ENCODE measurements at places on chromosomes 2 and 18.

DNA sequence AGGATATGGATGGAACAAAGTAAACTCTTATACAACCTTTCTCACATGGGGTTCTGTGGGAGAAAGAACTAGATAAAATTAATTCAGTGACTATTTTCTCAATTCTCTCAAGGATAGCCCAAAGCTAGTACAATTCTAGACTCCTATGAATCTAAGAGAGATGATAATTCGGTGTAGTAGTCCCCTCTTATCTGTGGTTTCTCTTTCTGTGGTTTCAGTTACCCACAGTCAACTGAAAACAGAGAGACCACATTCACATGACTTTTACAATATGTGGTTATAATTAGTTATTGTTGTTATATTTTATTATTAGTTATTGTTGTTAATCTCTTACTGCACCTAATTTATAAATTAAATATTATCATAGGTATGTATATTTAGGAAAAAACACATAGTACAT lies 53.5 kb upstream of the C2orf15 start:
- no peak for DNase-seq

GRCh38 chr2:188130317-188130716 lies 161.4 kb upstream of the GULP1 start:
- no peak for DNase-seq

DNA sequence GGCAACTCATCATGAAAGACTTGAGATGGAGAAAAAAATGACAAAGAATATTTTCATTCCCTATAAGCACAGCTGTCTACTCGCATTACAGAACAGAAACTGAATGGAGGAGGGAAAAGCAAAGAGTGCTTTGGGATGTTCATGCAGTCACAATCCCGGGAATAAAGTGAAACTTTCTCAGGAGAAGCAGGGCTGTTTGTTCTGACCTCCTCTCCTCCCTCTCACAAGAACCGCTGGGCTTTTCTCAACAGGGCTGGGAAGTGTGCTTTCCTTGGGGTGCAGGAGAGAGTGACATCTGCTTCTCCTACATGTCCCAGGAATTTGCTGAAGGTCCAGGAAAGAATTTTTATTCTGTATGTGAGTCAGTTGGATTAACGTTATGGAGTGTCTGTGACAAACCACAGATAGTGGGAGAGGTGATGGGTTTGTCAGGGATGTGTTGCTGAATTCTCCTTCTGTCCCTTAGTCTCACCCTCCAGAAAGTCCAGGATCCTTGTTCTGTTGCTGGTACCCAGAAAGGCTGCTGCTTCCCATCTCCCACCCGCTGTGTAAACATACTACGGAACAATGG lies 125.6 kb downstream of the HRH4 start:
- DNase-seq: no peak

GRCh38 chr2:157628477-157629415 lies at the start of gene ACVR1C:
Gene ACVR1C, minus strand, starts transcription at chr2:157628864. Its CDS starts 220 bp downstream, at chr2:157628644.
- peak; percentile 82 for DNase-seq

DNA sequence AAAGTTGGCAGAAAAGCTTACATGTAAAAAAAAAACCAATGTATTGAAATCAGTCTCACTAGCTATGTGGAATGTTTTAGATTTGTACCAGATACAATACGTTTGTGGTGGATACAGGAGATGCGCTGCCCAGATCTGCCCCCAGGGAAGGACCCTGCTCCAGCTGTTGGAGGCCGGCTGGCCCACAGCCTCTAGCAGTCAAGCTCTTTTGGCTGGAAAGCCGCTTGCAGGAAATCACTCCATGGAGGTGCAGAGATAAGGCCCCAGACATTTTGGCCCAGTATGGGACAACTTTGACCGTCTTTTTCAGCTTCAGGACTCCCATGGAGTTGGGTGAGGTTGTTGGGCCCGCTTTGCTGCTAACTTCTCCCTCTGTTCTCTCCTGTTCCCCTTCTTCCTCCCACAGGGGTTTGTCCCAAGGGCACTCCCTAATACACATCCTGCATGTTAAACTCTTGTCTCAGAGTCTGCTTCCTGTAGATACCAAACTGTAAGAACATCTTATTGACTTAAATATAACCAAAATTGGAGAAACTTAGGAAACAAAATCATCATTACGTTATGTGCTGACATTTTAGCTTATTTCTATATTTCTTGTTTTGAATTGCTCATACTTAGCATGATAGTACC lies 1.7 kb upstream of the QPCT start:
- no peak for DNase-seq

DNA sequence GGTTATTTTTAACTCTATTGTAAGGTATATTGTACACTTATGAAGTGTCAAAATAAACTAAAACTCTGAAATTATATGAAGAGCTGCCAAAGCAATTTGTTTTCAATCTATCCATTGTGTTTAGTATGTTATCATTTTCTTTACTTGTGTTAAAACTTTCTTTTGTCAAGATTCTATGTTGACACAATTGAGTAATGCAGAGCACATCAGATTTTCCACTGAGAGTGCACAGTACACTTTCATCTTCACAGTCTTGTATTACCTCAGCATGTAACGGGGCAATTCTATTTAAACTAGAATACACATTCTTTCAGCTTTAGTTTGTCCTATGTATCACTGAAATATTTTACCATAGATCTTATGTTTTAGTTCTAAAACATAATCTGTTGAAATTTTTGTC lies 304.4 kb upstream of the ZC3H15 start:
- DNase-seq: no peak

GRCh38 chr18:73409242-73409641 lies 541.5 kb upstream of the NETO1 start:
- DNase-seq: no peak

DNA sequence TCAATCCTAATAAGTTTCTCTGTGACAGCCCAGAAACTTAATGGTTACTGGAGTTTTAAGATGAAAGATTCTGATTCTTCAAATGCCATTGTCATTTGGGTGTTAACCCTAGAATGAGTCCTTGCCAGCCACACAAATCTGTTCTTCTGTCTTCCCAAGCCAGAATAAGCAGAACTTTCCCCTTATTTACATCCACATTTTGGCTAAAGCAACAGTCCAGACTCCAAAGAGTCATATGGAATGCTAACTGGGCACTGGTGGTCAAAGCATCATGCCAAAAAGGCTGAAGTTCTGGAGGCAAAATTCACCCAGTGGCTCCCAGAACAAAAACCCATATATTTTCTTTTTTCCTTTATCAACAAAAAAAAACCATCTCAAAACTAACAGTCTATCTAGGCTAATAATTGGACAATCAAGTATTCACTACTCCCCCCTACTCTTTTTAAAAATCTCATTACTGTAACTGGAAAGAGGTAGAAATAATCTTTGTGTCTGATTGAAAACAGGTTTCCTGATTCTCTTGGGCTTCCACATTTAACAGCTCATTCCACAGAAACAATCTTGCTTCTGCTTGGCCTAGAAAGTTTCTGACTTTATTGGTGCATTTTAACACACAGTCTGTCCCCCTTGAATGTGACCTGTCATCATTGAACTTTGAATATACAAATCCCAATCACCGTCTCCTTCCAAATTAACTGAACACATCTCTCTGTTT lies 89.6 kb upstream of the SETBP1 start:
- no peak for DNase-seq

DNA sequence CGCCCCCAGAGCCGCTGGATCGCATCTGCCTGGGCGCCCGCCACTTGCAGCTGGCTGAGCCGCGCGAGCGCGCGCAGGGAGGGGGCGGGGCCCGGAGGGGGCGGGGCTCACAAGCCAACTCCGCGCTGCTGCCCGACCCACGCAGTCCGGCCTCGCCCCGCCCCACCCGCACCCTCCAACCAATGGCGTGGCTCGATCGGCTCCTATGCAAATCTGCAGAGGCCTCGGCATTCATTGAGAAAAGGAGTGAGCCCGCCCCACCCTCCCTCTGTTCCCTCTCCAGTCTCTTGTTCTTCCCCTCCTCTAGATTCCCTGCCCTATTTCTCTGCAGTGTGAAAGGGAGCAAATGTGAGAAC lies at the start of gene ALK:
ALK (minus strand) TSS at position 27 of the 356 bp plus-strand sequence. CDS start 927 bp downstream, outside the sequence.
- DNase-seq: no peak

Data from H1 (cell line).